ENCODE measurements at places on chromosomes 16 and 17. TPM values are rescaled to one million over a fixed set of nuclear protein-coding genes. Genes with fewer than 3 reads are reported as not detected.
A peak's percentile ranks its signal among the peaks of the same experiment; 100 is the strongest.

- H3K36me3 ChIP-seq = peaks cover 39% of the 10 kb centered on the region
- H3K27ac ChIP-seq = no peak overlapping the region
- peaks cover 32% of the 10 kb centered on the region for H3K4me1 ChIP-seq
- H3K27me3 ChIP-seq = no peaks in the 10 kb centered on the region
- no peak overlapping the region for H3K4me3 ChIP-seq
Measured at GRCh38 chr17:78822552-78822951, 18.1 kb downstream of the USP36 start.

SLC13A2 gene
- not detected for polyA plus RNA-seq

DNA sequence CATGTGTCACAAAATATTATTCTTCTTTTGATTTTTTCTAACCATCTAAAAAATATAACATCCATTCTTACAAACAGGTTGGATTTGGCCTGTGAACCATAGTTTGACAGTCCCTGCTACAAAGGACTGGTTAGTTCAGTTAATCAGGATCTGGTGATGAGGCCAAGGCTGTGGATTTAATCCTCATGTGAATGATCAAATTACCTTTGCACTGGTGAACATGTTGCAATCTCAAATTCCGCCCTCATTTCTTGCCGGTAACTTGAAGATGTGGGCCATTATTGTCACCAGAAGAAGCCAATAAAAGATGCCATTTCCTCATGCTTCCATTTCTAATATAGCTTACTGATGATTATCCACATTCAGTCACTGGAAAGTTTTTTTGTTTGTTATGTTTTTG is 35.3 kb upstream of the YPEL2 start:
- no peak overlapping the region for H3K27ac ChIP-seq
- H3K27me3 ChIP-seq = no peaks in the 10 kb centered on the region
- no peak for DNase-seq
- H3K4me3 ChIP-seq = no peak overlapping the region
- no peaks in the 10 kb centered on the region for H3K4me1 ChIP-seq

SUZ12 gene
- polyA plus RNA-seq = 19.3 TPM

LGALS3BP gene
- 116 TPM for polyA plus RNA-seq

DNA sequence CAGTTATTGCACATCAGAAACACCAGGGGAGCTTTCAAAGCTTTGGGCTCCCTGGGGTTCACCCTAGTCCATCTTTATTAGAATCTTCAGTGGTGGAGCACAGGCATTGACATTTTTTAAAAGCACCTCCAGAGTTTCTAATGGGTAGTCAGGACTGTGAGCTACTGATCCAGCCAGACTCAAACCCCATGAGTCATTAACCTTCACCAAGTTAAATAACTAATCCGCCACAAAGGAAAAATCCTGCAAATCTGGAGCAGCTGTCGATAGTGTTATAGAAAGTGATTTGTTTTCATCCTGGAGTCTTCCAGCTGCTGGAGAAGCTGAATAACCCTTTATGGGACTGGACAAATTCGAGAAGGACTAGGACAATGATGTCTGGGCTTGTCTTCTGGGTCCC is 93.2 kb upstream of the PIRT start:
- H3K27ac ChIP-seq = no peak overlapping the region
- H3K4me1 ChIP-seq = no peaks in the 10 kb centered on the region
- DNase-seq = no peak
- no peak overlapping the region for H3K4me3 ChIP-seq
- H3K36me3 ChIP-seq = no peaks in the 10 kb centered on the region

- H3K36me3 ChIP-seq = no peaks in the 10 kb centered on the region
- DNase-seq = peak; percentile 36
- H3K4me3 ChIP-seq = no peak overlapping the region
Measured at GRCh38 chr17:55601874-55602364, 90.7 kb upstream of the SMIM36 start.

DNA sequence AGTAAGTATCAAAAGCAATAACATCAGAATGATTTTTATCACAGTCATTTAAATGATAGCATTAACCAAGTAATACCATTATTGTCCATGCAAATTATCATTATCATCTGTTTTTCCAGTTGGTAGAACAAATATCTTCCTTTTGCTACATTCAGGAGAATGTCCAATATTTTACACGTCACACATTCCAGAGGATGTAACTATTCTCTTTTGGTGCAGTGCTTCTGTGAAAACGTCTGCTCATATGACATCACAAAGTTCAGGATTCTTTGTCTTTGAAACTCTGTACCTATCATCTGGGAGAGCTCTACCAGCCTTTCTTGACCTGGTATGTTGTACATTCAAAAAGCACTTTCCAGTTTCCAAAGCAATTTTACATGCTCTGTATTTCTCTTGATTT is 40.2 kb upstream of the PITPNM3 start:
- no peak overlapping the region for H3K4me3 ChIP-seq
- H3K4me1 ChIP-seq = no peaks in the 10 kb centered on the region
- no peak for DNase-seq
- H3K27me3 ChIP-seq = no peaks in the 10 kb centered on the region
- H3K27ac ChIP-seq = no peak overlapping the region
- H3K36me3 ChIP-seq = peaks cover 57% of the 10 kb centered on the region

SHPK gene
- polyA plus RNA-seq = 8.5 TPM

MRPL27 gene
- 47.0 TPM for polyA plus RNA-seq

MMD gene
- 16.1 TPM for polyA plus RNA-seq

AANAT gene
- not detected for polyA plus RNA-seq

ALOXE3 gene
- 1.6 TPM for polyA plus RNA-seq

DNA sequence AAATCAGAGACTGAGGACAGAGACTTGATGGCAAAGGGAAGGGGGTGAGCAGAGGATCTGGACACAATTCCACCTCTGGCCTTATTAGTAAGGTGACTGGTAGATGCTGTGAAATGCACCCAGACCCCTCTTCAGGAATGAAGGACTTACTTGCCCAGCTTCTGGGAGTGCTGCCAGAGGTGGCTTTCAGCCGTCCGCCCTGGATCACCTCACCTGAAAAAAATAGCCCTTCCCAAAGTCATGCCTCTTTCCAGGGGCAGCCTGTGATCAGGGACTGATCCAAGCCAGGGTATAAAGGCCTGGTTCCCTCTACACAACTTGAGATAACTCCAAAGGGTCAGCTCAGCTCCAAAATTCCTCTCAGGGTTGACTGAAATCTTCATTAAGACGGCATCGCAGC is 20.4 kb upstream of the TMEM220 start:
- DNase-seq = no peak
- H3K36me3 ChIP-seq = no peaks in the 10 kb centered on the region
- H3K27me3 ChIP-seq = no peaks in the 10 kb centered on the region
- no peak overlapping the region for H3K27ac ChIP-seq
- no peak overlapping the region for H3K4me3 ChIP-seq

- H3K4me3 ChIP-seq = peak overlapping the region; percentile 68
- no peaks in the 10 kb centered on the region for H3K27me3 ChIP-seq
- DNase-seq = peak; percentile 8
- peaks cover 31% of the 10 kb centered on the region for H3K4me1 ChIP-seq
- no peaks in the 10 kb centered on the region for H3K36me3 ChIP-seq
Measured at GRCh38 chr16:67246081-67246755, 1.1 kb downstream of the FHOD1 start.

GRCh38 chr16:85359147-85359822 is 247.0 kb upstream of the CIBAR2 start:
- no peaks in the 10 kb centered on the region for H3K27me3 ChIP-seq
- no peak for DNase-seq
- H3K27ac ChIP-seq = no peak overlapping the region
- no peaks in the 10 kb centered on the region for H3K36me3 ChIP-seq
- H3K4me3 ChIP-seq = no peak overlapping the region

FGF11 gene
- not detected for polyA plus RNA-seq

TMC8 gene
- 217 TPM for polyA plus RNA-seq

- peak overlapping the region; percentile 8 for H3K4me3 ChIP-seq
- H3K27ac ChIP-seq = peak overlapping the region; percentile 68
- peaks cover 6% of the 10 kb centered on the region for H3K36me3 ChIP-seq
- no peaks in the 10 kb centered on the region for H3K27me3 ChIP-seq
- H3K4me1 ChIP-seq = peaks cover 93% of the 10 kb centered on the region
Measured at GRCh38 chr17:78718575-78719208, 63.4 kb downstream of the CYTH1 start.

DNA sequence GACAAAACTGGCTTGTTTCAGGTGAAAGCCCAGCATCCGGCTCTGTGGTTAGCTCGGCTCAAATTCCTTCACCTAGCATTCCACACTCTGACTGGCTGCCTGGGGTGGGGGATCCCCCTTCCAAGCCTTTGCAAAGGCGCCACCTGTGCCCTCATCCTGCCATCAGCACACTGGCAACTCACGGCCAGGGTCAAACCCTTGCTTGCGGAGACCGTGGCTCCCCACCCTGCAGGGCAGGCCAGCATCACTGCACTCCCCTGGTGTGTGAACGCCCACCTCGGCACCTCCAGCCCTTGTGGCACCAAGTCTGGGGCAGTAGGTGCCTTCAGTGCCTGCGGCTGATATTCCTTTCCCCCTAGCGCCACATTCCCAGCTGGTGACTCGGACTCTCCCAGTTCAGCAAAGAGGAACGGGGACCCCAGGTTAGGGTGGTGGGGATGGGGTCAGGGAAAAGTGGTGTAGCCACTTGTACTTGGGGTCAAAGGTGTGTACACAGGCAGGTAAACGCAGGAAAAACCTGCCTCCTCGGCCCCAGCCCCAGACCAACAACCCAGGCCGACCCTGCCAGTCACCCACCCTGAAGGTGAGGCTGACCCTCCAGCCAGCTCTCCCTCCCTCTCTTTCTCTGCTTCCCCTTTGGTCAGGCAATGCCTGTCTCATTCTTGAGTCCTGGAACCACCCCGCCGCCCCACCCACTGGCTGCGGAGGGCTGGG is 1.1 kb downstream of the FLII start:
- peaks cover 44% of the 10 kb centered on the region for H3K4me1 ChIP-seq
- H3K36me3 ChIP-seq = peaks cover 5% of the 10 kb centered on the region
- H3K27me3 ChIP-seq = no peaks in the 10 kb centered on the region

- H3K4me3 ChIP-seq = no peak overlapping the region
- no peak overlapping the region for H3K27ac ChIP-seq
- no peaks in the 10 kb centered on the region for H3K27me3 ChIP-seq
- H3K36me3 ChIP-seq = no peaks in the 10 kb centered on the region
- no peak for DNase-seq
- H3K4me1 ChIP-seq = peaks cover 69% of the 10 kb centered on the region
Measured at GRCh38 chr16:3824121-3824795, 56.3 kb downstream of the CREBBP start.

DNA sequence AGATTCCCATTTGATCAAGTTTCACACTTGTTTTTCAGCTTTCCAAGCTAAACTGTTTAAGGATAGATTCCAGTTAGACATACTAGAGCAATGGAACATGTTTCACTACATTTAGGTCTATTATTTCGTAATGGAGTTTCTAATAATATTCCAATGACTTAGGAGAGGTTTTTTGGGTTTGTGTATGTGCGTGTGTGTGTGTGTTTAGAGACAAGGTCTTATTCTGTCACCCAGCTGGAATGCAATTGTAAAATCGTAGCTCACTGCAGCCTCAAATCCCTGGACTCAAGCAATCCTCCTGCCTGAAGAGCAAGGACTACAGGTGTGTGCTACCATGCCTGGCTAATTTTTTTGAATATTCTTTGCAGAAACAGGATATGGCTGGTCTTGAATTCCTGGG is 426.3 kb downstream of the ZFHX3 start:
- H3K36me3 ChIP-seq = no peaks in the 10 kb centered on the region
- no peak overlapping the region for H3K27ac ChIP-seq
- no peaks in the 10 kb centered on the region for H3K27me3 ChIP-seq
- H3K4me3 ChIP-seq = no peak overlapping the region

ABAT gene
- 2.9 TPM for polyA plus RNA-seq

GPRC5C gene
- not detected for polyA plus RNA-seq

DNA sequence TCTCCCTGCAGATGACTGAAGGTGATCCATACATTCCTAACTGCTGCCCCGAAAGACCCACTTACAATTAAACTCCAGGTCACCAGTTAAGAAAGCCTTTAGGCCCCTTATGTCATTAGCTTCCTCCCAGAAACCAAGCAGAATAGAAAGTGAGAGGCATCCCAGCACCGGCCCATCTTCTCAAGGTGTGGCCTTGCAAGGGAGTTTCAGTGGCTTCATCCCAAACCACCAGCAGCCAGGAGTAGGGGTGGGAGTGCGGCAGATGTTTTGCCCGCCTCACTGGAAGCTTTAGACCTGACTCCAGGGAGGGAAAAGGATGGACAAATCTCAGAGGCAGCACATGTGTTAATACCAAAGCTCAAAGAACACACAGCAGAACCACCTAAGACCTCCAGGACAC is 5.1 kb downstream of the ZFHX3 start:
- no peaks in the 10 kb centered on the region for H3K4me1 ChIP-seq
- H3K27ac ChIP-seq = no peak overlapping the region
- DNase-seq = no peak
- H3K27me3 ChIP-seq = no peaks in the 10 kb centered on the region
- no peaks in the 10 kb centered on the region for H3K36me3 ChIP-seq
- no peak overlapping the region for H3K4me3 ChIP-seq

- H3K4me3 ChIP-seq = no peak overlapping the region
- H3K4me1 ChIP-seq = peaks cover 12% of the 10 kb centered on the region
- no peaks in the 10 kb centered on the region for H3K27me3 ChIP-seq
- H3K36me3 ChIP-seq = peaks cover 4% of the 10 kb centered on the region
- DNase-seq = no peak
Measured at GRCh38 chr17:64095144-64095882, 34.6 kb downstream of the ERN1 start.

DDX5 gene
- 1,510 TPM for polyA plus RNA-seq

GRCh38 chr16:55390630-55391237 is 66.7 kb downstream of the IRX6 start:
- H3K4me1 ChIP-seq = no peaks in the 10 kb centered on the region
- DNase-seq = no peak
- H3K27me3 ChIP-seq = no peaks in the 10 kb centered on the region
- H3K36me3 ChIP-seq = no peaks in the 10 kb centered on the region

- H3K4me1 ChIP-seq = peaks cover 33% of the 10 kb centered on the region
- H3K4me3 ChIP-seq = no peak overlapping the region
- H3K27me3 ChIP-seq = no peaks in the 10 kb centered on the region
- peak overlapping the region; percentile 43 for H3K27ac ChIP-seq
- DNase-seq = no peak
Measured at GRCh38 chr17:40337351-40337750, 27.2 kb downstream of the GJD3 start.

GRCh38 chr17:81499601-81499970 is 13.0 kb downstream of the ACTG1 start:
- H3K4me1 ChIP-seq = no peaks in the 10 kb centered on the region
- no peak overlapping the region for H3K4me3 ChIP-seq
- no peak overlapping the region for H3K27ac ChIP-seq
- H3K27me3 ChIP-seq = no peaks in the 10 kb centered on the region

- H3K27ac ChIP-seq = no peak overlapping the region
- no peak for DNase-seq
- H3K36me3 ChIP-seq = no peaks in the 10 kb centered on the region
- no peaks in the 10 kb centered on the region for H3K4me1 ChIP-seq
- no peaks in the 10 kb centered on the region for H3K27me3 ChIP-seq
Measured at GRCh38 chr17:309361-309888, 43.2 kb downstream of the RPH3AL start.

PROCA1 gene
- polyA plus RNA-seq = 1.4 TPM

GPR179 gene
- not detected for polyA plus RNA-seq

GRCh38 chr17:50153650-50154575 is 3.4 kb upstream of the PPP1R9B start:
- no peak for DNase-seq
- no peak overlapping the region for H3K4me3 ChIP-seq
- peak overlapping the region; percentile 39 for H3K27ac ChIP-seq
- H3K4me1 ChIP-seq = peaks cover 18% of the 10 kb centered on the region
- no peaks in the 10 kb centered on the region for H3K36me3 ChIP-seq

MAF gene
- polyA plus RNA-seq = 0.08 TPM

- no peak within 1 kb of the TSS for H3K27ac ChIP-seq
- H3K36me3 ChIP-seq = no peaks in the 10 kb centered on the region
- H3K4me3 ChIP-seq = no peak within 1 kb of the TSS
Measured at GRCh38 chr16:71626018-71626857, at the start of gene MARVELD3. MARVELD3 (plus strand) TSS chr16:71626184; CDS start chr16:71626230, 46 bp downstream.
